Activated T-cell treated with anti-CD3 and anti-CD28 coated beads for 1 hour (primary cell): ENCODE measurements at places on chromosomes 3 and 15.

DNA sequence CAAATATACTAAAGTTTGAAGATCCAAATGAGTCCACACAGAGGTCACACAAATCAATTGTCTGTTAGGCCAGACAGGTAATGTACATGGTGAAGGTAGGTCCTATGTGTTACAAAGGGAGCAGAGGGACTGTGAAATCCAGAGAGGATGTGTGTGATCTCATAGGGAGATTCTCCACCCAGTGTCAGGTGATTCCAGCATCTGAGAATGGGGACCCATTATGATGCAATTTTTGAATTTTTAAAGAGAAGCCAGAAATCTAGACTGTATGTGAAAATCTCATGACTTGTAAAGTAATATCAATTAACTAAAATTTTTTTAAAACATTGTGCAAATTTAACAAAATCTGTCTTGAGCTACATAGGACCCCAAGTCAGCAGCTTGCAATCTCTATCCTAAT lies 58.3 kb upstream of the NEDD4 start:
- DNase-seq, result no peak

DNA sequence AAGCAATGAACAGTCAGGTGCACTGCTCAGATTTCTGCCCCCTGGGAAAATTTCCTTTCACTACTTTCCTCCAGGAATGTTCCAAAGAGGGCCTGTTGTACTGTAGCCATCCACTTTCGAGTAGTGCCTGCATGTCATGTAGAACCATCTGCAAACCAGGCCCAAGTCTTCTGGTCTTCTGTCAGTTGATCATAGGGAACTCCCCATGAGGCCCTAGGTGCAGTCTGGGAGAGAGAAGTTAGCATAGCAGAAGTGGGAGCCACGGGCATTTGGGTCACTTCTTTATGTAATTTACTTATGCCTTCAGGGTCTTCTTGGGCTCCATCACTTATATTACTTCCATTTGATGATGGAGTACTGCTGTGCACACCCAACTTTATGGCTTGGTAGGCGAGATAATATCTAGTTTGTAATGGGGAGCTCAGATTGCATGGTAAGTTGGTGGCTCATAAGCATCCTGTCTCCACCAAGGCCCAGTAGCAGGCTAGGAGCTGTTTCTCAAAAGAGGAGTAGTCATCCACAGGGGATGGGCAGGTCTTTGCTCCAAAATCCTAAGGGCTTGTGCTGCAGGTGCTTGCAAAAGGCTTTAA lies 151.4 kb downstream of the NFKBIZ start:
- DNase-seq, result no peak

GRCh38 chr3:51887620-51888019 lies 12.2 kb upstream of the IQCF5 start:
- DNase-seq, result no peak

DNA sequence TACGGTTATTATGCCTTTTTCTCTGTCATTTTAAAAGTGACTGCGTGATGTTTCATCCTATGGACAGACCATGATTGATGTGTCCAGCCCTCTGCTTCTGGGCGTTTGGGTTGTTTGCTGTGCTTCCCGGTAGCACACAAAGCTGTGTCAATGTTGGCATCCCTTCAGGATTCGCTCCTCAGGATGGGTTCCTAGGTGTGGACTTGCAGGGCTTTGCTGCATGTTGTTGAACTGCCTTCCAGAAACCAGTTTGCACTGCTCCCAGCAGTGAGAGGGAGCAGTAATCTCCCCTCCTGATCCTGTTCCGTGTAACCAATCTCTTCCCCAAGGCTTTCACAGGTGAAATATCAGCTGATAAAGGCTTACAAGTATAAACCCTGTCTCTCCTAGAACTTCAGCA lies 787 bp downstream of the TRPM1 start:
- DNase-seq, result no peak

- no peak for DNase-seq
Observed at GRCh38 chr3:169146179-169146665, 517.3 kb downstream of the MECOM start.

DNA sequence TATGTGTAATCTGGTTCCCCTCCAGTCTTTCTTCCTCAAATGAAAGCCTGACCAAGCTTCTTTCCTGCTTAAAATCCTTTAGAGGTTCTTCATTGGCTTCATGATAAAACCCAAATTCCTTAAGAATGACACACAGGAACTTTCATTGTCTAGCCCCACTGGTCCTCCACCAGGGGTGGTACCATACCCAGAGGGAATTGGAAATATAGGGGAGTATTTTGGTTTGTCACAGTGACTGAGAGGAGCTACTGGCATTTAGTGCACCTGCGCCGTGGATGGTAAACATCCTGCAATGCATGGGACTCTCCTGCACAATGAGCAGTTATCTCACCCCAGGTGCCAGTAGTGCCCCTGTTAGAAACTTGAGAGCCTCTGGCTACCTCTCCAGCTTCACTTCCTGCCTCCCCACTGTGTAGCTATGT lies 10.8 kb downstream of the ZWILCH start:
- no peak for DNase-seq

DNA sequence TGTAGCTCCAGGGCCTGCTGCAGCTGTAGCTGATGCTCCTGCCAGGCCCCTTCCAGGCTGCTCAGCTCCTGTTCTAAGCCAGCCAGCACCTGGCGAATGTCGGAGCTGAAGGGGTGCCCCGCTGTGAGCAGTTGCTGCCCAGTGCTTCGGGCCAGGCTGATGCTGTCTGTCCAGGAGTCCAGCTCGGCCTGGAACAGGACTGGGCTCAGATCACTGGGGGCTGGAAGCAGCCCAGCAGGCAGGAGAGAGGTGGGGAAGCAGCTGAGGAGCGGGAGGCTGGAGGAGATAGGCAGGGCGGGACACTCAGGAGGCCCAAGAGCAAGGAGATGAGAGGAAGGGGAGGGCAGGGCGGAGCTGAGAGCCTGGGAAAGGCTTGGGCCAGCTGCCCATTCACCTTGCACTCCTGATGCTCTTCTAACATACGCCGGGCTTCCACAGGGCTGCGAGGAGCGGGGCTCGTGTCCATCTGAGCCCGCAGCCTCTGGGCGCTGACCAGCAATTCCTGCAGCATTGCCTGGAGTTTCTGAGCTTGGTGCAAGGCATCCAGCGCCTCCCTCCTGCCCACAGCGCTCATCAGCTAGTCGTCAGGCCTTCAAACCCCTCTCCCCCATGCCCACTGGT lies 23.2 kb downstream of the PLA2G4B start:
- no peak for DNase-seq

DNA sequence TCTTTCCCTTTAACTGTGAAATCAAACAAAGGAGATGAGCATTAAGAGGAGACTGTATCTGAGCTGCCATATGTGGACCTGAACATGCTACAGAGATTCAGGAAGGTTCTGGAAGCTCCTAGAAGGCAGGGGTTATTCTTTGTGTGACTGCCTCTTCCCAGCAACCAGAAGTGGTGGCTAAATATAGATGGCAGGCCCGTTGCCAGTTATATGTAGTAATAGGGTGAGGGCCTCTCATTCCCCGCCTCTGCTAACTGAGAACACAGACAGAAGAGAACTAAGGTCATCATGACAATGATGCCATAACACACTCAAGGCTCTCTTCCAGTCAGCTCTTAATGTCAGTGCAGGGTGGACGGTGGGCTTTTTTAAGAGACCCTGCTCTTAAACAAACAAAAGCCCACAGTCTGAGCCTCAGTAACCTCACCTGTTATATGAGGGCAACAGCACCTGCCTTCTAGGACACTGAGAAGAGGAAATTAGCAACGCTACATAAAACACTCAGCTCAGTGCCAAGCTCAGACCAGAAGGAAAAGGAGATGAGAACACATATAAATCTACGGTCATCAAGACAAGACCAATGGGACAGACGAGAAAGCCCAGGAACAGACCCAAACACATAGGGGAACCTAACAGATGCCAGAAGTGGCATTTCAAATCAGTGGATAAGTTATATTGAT lies 22.3 kb downstream of the CFAP92 start:
- no peak for DNase-seq

DNA sequence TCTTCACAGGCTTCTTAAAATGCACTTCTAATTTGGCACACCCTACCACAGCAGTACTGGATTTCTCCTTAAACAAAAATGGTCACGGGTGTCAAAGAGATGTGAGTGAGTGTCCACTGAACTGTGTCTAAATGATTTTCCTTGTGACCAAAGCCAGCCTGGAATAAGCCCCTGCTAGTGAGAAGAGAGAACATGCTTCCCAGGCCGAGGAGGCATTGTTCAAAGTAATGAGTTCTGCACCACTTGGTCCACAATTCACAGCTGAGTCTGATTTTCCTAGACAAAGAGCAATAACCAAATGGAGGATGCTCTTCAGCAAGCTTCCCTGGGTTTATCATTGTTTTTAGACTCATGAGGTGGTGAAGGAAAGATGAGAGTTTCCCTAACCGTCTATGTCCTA lies 3.8 kb downstream of the PLCH1 start:
- DNase-seq, result no peak

- no peak for DNase-seq
Observed at GRCh38 chr3:66053550-66054094, 14.9 kb upstream of the MAGI1 start.

DNA sequence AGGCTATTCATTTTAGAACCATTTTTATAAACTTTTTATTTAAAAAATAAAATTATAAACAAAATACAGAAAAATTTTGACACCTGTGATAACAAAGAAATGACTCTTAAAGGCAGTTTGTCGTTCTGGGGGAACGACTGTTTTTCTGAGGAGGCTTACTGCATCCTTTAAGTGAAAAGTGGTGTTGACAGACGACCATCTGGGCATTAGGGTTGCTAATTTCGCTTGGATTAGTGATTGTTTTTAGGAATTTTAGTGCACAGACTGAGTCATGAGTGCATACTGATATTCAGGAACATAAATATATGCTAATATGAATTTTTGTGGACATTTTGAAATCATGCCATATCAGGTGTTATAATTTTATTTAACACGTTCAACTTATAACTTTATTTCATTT lies 28.5 kb downstream of the OSTN start:
- DNase-seq, result no peak

DNA sequence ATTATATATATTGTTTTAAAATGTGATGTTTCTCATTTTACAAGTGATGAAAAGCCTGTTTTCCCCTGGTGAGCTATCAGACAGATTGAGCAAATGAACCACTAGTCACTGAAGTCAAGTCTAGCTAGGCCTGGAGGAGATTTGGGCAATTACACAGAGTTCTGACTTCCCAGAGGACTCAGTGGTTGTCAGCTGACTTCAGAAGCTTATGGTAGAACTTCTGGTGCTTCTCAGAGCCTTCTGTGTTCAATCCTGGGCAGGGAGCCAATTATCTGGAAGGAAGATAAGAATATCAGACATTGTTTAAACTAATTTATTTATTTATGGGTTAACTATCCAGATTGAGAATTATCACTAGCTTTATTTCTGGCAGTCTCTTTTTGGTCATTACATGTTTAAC lies 37.7 kb upstream of the NAALADL2 start:
- DNase-seq, result no peak

- no peak for DNase-seq
Observed at GRCh38 chr15:65195548-65195923, 10.4 kb upstream of the CLPX start.

- DNase-seq, result no peak
Observed at GRCh38 chr15:89326316-89326715, 8.3 kb downstream of the POLG start.

GRCh38 chr15:71607383-71607782 lies 203.0 kb upstream of the NR2E3 start:
- DNase-seq, result no peak

- no peak for DNase-seq
Observed at GRCh38 chr3:141366285-141367037, 1.8 kb upstream of the ZBTB38 start.
